GM12892 (cell line): ENCODE measurements at places on chromosomes 2 and 18.
A peak's percentile ranks its signal among the peaks of the same experiment; 100 is the strongest.

GRCh38 chr2:1060372-1060771, 109.7 kb downstream of the SNTG2 start:
- no peak for DNase-seq

DNA sequence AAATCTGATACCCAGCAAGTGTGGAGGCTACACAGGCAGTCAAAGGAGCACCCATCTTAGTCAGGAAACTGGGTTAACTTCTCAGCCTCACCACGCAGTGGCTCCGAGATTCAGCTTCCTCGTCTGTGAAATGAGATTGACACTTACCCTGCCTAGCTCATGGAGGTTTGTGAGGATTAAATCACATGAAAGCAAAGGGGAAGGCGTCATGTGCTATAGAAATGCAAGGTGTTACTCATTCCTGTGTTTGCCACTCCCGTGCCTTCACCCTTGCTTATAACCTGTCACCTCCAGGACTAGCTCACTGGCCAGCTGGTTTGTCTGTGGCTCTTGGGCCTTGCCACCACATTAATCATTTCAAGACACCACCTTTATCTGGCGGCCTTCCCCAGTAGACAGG, 118.9 kb upstream of the FOSL2 start:
- DNase-seq, result no peak

DNA sequence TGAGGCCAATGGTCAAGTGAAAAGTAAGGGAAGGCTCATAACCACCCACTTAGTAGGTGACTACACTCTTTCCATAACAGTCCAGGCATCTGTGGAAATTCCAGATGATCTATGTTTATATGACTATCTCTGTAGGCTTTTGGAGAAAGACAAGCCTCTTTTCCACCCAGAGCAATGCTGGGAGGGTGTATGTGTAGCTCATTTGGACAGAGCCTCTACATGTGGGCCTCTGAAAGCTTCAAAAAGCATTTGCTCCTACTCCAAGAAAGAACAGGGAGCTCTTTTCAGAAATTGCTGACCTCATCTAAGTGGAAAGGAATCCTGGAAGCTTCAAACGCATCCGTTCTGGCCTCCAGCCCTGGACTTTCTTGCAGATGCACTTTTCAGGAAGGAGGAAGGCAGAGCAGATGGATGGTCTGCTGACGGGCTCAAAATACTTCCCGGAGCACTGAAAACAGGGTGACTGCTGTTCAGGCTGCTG, 308.7 kb downstream of the LRATD1 start:
- no peak for DNase-seq

- DNase-seq, result peak; percentile 21
These were observed 10.8 kb upstream of the TAF4B start for GRCh38 chr18:26215247-26215970.

DNA sequence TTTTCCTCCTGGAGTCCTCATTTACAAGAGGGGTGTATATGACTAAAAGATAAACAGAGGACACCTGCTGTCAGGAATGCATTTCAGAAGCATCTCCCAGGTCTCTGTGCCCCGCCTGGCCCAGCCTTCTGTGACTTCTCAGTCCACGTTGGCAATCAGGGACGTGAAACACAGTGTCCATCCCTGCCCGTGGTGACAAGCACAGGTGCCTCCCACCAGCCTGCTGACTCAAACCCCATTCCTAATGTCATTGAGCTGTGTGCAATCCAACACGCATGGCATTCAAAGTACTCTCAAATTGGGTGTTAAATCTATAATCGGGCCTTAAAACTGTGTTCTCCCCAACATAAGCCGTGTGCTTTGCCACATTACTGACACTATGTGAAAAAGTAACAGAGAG, 343.2 kb downstream of the EIPR1 start:
- no peak for DNase-seq

- no peak for DNase-seq
These were observed 60.0 kb upstream of the SPTBN1 start for GRCh38 chr2:54396107-54396506.

DNA sequence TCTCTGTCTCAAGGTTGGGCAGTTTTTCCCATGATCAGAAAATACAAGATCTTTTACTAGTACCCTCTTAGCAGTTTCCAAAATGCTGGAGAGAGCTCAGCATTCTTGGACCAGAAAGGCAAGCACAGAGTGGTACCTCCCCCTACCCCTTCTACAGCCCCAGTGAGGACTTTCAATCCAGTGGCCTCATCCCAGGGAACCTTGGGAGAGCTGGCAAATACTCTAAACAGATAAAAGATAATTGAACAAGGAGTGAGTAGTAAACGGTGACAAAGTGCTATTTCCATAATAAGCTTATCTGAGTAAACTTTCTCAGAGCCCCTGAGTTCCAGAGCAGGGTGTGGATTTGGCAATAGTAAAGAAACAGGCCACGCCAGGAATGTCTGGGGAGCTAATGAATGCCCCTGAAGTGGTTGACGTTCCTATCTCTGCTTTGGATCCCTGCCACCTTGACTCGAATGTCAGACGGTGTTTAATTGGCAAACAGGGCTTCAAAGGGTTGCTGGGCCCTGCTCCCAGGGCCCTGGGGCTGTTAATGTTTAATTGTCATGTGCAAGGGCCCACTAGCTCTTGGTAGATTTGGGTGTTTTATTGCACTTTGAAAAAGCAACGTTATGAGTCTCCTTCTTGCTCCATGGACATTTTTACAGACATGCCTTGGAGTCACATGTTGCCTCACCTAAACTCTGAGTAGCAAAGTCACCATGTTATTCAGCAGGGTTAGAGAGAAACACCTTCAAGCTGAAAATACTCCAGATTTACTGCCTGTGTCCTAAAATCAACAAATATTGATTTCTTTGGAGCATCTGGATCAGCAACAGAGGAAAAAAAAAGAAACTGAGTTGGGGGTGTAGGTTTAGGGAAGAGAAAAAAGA, 239.9 kb downstream of the CYRIA start:
- DNase-seq, result no peak

GRCh38 chr2:123895651-123896050, 129.4 kb upstream of the CNTNAP5 start:
- no peak for DNase-seq

DNA sequence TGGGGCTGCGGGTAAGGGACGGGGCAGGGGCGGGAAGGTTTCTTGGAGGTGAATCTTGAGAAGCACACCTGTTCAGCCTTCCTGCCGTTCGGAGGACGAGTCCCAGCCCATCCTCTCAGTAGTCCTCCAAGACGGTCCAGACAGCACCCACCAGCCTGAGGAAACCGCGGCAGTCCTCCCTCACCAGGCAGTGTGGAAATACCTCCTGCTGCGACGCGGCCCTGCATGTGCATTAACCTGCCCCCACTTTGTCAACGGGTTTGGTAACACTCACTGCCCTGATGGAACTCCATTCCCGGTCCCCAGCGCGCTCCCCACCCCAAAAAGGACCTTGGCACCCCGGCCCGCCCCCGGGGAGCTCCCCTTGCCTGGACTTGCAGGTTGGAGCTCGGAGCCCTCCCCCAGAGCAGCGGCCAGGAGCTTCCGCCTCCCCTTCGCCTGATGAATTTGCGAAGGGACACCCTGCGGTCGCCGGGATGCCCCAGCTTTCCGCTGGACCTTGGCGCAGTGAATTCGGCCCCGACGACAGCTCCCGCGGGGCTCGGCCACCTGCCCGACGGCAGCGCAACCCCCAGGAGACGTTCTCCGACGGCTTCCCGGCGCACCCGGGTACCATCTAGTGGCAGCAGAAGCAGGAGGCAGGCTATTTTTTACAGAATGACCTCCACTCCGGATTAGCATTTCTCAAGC, 31.5 kb downstream of the ACVR1C start:
- DNase-seq, result peak; percentile 33
